ENCODE measurements at places on chromosomes 5 and 9. TPM values are rescaled to one million over a fixed set of nuclear protein-coding genes. Genes with fewer than 3 reads are reported as not detected.

The RFX3 gene
- 13.3 TPM for total RNA-seq

The IFNA2 gene
- not detected for total RNA-seq

The SLC6A7 gene
- total RNA-seq = 26.4 TPM

The GFI1B gene
- 1.5 TPM for total RNA-seq

The GABRA6 gene
- total RNA-seq = not detected

The RNF224 gene
- total RNA-seq = not detected

The PCDHB7 gene
- total RNA-seq = 2.5 TPM

The TAF7 gene
- 56.9 TPM for total RNA-seq

The C5orf46 gene
- total RNA-seq = not detected

The OLFM1 gene
- 4.6 TPM for total RNA-seq

The LECT2 gene
- not detected for total RNA-seq

The TICAM2 gene
- total RNA-seq = 4.3 TPM

The HTR4 gene
- total RNA-seq = 15.0 TPM

The RLN2 gene
- 0.32 TPM for total RNA-seq

The PIP5K1B gene
- 122 TPM for total RNA-seq

The FBXW2 gene
- 62.1 TPM for total RNA-seq

The MZB1 gene
- total RNA-seq = 10.2 TPM

The PPP3R2 gene
- total RNA-seq = not detected

The NREP gene
- 18.1 TPM for total RNA-seq

The DMAC1 gene
- total RNA-seq = 73.8 TPM

The TESK1 gene
- total RNA-seq = 71.9 TPM

The PCDHA9 gene
- total RNA-seq = 0.17 TPM

The CENPP gene
- total RNA-seq = 2.0 TPM

The PLCXD3 gene
- 1.6 TPM for total RNA-seq

The CFAP77 gene
- not detected for total RNA-seq

The TAF1L gene
- total RNA-seq = not detected

All from mucosa of descending colon (tissue), 3 donors.